CD4-positive, alpha-beta T cell treated with Interleukin-15 for 1 hour (primary cell): ENCODE measurements at places on chromosomes 1 and 21.

DNA sequence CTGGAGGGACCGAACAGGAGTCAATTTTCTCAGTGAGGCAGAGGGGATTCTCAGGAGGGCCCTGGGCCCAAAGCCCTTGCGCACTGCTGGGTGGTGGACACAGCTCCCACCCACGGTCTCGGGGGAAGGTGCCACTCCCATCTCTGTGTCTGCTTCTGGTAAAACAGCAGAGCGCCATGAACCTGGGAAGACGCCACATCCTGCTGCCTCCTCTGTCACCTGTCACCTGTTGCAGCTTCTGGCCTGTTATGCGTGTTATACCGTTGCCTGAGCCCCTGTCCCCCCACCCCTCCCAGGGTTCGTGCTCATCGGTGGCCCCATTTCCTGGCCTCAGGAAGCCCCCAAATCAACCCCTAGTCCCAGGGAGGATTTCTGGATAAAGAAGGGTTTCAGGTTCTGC is 125.8 kb upstream of the AJAP1 start:
- no peak for DNase-seq

GRCh38 chr1:71834601-71835441 is 447.5 kb downstream of the NEGR1 start:
- no peak for DNase-seq

DNA sequence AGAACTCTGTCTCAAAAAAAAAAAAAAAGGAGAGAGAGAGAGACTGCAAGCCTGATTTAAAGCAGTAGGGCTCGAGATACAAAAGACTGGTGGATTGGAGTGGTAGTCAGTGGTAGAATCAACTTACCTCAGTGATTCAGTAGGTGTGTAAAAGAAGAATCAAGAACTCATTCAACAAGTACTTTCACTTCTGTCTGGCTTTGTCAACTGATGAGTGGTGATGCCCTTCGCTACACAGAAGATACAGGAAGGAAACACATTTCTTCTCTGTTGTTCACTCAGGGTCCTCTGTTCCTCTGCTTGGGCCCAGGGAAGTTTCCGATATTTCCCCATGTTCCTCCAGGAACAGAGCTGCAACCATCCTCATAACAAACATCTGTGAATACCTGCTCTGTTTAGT is 68.6 kb upstream of the COG2 start:
- DNase-seq = no peak

GRCh38 chr1:242011894-242012660 is 13.2 kb upstream of the MAP1LC3C start:
- DNase-seq = no peak

GRCh38 chr1:45809761-45810160 is 6.3 kb downstream of the MAST2 start:
- no peak for DNase-seq

GRCh38 chr1:223512057-223512456 is 118.8 kb downstream of the CCDC185 start:
- no peak for DNase-seq

DNA sequence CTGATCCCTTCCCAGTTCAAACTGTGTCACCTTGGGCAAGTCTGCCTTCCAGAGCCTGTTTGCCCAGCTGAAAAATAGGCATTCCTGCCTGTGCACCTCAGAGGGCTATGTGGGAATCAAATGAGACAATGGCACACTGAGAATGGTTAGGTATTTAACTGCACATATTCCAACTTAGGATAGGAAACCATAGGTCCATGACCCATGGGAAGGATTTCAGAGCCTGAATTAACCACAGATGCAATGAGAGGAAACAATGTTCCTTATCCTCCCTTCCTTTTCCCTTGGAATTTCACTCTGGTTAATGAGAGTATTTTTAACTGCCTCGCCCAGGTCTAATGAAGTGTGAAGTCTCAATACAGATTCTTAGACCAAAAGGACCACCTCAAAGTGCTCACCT is 12.7 kb downstream of the PAFAH2 start:
- DNase-seq = no peak

DNA sequence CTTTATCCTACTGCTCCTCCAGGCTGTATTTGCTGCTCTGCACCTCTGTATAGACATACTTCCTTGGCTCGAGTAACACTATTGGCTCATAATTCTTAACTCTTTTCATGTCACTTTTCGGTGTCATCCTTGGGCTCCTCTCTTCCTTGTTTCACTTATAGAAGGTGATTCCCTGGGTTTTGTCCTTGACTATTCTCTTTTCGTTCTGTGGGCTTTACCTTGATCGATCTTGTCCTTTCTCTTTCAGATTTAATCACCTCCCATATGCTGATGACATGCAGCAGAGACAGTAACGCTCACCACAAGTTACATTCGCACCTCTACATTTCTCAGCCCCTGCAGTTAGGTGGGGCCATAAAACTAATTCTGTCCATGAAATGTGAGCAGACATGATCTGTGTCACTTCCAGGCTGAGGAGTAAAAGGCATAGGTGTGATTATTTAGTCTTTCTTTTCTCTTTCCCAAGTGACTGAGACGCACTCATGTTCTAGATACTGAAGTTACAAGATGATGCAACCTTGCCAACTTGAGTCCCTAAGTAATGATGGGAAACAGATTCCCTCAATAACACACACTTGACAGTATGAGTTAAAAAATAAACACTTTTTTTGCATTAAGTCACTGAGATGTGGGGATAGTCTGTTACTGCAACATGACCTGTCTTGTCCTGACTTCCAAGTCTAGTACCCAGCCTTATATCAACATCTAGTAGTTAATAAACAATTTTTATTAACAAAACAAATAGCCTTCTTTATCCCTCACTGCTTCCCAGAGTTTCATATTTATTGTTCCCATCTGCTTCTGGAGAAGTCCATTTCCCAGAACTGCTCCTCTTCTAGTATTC is 49.9 kb upstream of the HAO2 start:
- DNase-seq = no peak

DNA sequence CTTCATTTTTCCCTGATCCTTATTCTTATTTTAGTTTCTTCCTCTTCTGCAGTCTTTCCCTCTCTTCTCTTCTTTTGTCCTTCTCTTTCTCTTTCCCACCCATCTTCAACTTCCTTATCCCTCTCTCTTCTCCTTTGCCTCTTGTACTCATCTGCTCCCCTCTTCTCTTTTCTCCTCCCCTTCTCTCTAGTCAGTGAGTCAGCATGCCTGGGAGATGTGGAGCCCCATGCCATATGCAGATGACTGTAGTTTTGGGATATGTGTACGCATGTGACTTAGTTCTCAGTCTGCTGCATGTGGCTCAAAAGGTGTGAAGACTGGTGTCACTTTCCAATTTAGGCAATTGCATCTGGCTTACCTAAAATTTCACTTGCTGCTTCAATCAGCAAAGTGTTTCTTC is 10.4 kb downstream of the DNAJC6 start:
- DNase-seq = no peak

DNA sequence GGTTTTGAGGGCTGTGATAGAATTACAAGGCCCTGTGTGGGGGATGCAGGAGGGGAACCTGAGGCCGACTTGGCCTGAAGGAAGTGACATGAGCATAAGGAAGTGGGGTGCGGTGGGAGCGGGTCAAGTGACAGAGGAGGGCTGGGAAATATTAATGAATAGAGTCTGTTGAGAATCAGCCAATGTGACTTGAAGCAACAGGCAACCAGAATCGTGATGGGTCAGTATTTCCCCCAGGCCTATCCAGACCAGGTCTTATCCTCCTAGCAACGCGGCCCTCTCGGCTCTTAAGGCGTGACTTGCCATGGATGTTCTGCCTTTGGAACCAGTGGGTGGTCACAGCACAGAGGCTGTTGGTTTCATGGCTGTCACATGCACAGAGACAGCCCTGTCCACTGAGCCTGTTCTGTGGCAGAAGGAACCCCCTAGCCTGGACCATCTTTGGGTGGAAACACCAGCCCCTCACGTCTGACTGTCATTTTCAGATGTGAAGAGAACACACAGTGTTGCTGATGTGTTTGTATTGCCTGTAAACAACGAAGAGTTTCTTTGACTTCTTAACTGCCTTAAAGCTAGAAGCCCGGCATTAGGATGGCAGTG is 468.8 kb downstream of the CAMTA1 start:
- no peak for DNase-seq

- DNase-seq = no peak
Measured at GRCh38 chr1:7677111-7677510, 94.0 kb upstream of the VAMP3 start.

- DNase-seq = no peak
Measured at GRCh38 chr1:57024855-57025254, 59.0 kb upstream of the C8B start.

DNA sequence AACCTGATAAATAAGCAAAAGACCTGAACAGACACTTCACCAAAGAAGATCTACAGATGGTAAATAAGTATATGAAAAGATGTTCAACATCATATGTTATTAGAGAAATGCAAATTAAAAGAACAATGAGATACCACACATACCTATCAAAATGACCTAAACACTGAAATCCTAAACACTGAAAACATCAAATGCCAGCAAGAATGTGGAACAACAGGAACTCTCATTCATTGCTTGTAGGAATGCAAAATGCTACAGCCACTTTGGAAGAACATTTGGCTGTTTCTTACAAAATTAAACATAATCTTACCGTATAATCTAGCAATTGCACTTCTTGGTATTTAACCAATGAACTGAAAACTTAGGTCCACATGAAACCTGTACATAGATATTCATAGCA is 14.9 kb upstream of the PIGK start:
- DNase-seq = no peak

- no peak for DNase-seq
Measured at GRCh38 chr1:98369463-98369862, 292.1 kb upstream of the SNX7 start.

GRCh38 chr21:33668180-33668579 is 25.9 kb downstream of the ITSN1 start:
- DNase-seq = no peak

GRCh38 chr1:116472431-116472961 is 98.3 kb downstream of the CD58 start:
- DNase-seq = no peak

DNA sequence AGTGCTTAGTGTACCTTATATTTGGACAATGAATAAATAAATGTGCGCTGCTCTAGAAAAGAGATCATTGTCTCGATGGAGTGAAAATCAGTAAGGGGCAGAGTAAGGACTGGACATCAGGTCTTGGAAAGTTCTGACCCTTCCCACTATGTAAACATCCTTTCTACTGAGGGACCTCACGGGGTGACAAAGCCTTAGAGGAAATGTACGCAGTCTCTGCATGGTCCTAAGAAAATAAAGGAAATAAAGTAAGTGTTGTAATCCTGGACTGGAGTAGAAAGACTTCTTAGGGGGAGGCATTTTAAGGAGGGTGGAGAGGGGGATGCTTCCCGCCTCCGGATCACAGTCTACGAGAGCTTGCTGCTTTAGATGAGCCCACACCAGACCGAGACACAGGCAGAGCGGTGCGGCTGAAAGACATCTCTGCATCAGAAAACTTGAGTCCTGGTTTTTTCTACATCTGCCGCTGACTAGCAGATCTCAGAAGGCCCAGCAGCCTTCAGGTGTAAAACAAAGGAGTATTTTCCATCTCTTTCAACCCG is 22.3 kb upstream of the GPR137B start:
- DNase-seq = no peak

- DNase-seq = no peak
Measured at GRCh38 chr1:19398309-19398760, 86.2 kb downstream of the SLC66A1 start.

GRCh38 chr1:179820226-179820970 is 57.2 kb downstream of the TOR1AIP2 start:
- no peak for DNase-seq

DNA sequence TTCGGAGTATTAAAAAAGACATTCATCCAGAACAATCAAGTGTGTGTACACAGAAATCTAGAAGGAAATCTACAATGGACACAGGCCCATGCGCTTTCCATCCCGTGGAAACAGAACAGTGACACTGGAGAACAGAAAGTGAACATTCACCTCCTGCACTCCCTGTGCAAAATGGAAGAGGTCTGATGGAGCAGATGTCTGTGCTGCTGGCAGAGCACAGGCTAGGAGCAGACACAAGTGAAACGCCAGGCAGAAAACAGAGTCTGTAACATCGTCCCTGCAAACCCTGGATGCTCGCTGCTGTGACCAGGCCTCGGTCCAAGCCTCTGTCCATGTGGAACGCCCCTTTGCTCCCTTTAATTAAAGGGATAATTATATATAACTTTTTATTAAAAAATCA is 36.1 kb downstream of the SLC45A1 start:
- DNase-seq = no peak

DNA sequence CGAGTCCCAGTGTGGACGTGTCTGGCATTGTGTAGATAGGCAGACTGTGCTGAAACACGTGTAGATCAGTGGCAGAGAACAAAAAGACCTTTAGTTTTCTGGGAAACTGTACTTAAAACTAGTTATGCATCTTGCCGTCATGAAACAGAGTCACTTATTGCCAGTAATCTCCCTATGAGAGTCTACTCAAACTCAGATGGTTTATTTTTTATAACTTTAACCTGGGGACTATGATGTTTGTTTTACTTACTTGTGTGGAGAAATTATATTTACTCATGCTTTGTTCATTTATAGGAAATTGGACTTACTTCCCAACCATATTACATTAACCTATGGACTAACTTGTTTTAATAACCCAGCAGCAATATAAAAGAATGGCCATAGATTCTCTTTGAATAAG is 54.1 kb upstream of the ABCG1 start:
- DNase-seq = no peak

DNA sequence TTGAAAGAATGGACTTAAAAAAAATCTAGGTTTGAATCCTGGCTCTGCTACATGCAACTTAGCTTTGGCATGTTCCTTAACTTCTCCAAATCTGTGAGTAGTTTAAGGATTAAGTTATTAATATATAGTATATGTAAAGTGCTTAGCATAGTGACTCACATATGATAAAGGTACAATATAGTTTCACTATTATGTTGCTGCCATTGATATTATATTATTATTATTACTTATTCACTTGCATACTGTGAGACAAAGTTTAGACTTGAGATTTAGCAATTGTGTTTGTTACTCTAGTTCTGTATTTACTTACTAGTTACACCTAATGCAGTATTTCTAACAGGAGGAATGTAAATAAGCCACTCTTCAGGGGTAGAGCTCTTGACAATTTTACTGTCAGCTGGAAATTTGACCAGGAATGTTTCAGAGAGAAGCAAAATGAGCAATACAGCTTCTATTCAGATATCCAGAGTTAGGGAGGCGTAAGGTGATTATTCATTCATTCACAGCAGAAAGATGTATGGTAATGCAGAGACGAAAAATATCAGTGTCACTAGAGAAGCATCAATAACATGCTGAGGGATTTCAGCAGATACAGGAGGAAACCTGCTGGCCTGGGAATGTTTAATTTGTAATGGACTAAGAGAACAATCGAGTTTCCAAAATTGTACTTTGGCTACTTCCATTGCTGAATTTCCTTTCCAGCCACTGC is 25.5 kb downstream of the RGS7 start:
- DNase-seq = no peak
